ENCODE measurements at places on chromosomes 6 and 20.

GRCh38 chr6:113065611-113066010, 718.5 kb downstream of the RFPL4B start:
- DNase-seq, result no peak

DNA sequence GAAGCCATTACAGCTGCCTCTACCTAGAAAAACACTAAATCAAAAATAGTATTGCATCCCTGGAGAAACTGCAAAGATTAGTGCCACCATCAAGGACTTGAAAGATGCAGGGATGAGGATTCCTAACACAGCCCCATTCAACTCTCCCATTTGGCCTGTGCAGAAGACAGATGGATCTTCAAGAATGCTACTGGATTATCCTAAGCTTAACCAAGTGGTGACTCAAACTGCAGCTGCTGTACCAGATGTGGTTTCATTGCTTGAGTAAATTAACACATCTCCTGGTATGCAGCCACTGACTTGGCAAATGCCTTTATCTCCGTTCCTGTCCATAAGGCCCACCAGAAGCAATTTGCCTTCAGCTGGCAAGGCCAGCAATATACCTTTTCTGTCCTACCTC, 117.4 kb downstream of the TBC1D32 start:
- no peak for DNase-seq

GRCh38 chr6:146358431-146359046, 185.1 kb upstream of the RAB32 start:
- DNase-seq, result no peak

DNA sequence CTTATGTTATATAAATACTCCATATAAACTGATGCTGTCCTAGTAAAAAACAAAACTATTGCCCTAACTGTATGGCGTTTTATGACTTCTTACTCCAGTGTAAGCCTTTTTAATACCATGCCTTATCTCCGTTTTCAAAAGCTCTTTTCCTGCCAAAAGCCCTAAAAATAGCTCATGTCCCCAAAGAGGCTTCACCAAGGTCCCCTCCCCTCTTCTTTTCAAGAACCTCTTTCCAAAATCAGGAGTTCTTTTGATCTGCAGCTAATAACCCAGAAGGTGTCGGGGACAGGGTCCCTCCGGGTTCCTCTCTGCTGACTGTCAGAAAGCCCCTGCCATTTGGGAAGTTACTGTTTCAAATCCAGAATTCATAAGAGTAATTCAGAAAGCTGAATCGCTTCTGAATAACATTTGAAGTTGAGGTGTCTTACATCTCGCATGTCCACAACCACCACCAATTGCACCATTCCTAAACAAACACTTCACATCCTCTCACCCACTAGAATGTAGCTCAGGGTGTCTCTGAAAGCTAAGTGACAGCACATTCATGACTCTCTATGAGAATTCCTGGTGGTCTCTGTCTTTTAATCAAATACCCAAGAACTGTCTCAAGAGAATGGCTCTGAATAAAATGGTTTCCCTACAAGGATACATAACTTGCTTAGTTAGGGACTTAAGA, 13.3 kb downstream of the TASP1 start:
- DNase-seq, result no peak

GRCh38 chr6:121645100-121645745, 209.8 kb downstream of the GJA1 start:
- no peak for DNase-seq

DNA sequence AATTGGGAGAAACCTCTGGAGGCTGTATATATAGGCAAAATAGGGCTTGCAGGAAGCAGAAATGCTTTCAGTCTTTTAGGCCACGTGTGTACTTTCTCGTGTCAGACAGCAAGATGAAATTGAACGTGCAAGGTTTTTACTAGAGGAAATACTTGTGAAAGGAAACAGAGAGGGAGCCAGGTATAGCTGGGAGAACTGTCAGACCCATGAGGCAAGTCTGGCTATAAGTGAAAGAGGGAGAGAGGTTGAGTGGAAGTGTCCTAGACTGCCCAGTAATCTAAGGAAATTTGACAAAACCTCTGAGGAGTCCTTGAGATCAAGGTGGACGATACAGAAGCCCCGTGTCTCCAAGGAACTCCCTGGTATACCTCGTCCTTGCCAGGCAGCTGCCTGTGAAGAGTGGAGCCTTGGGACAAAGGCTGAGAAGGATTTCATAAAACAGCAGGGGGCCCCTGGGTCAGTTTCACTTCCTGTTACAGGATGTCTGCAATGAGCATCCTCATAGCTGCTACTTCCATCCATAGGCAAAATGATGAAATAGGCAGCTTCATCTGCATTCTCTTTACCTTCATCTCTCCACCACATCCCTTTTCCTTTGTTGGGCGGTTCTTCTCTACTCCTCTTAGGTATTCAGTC, 114.4 kb upstream of the MAP3K7 start:
- DNase-seq, result no peak

DNA sequence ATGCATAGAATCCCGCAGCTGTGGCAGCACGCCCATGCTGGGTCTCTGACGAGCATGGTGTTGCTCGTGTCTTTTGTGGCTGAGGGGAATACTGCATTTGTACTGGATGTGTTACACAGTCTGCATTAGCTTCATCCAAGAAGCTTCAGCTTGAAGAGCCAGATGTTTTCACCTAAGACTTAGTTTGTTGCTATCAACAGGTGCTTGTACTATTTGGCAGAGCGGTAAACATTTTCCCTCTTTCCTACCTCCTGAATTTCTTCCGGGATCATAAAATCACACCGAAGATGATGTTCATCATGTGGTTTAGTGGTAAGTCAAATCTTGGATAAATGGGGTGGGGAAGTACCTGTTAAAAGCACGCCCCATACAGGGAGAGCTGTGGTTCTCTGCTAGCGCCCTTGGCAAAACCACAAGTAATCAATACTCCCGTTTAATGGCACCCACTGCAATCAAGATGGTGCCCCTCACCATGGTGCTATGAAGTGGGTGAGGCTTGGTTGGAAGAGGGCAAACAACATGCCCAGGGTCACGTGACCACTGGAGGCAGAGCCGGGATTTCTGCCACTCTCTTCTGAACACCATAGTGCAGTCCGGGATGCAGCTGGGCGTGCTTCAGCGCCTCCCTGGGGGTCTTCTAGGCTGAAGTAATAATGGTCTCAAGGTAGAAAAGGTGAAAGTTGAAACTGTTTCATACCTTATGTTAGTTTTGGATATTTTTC, 34.4 kb downstream of the SPATA2 start:
- no peak for DNase-seq

Data from right forelimb (tissue), 1 donor.